ENCODE measurements at places on chromosomes 4 and X. TPM values are rescaled to one million over a fixed set of nuclear protein-coding genes. Genes with fewer than 3 reads are reported as not detected.

DNA sequence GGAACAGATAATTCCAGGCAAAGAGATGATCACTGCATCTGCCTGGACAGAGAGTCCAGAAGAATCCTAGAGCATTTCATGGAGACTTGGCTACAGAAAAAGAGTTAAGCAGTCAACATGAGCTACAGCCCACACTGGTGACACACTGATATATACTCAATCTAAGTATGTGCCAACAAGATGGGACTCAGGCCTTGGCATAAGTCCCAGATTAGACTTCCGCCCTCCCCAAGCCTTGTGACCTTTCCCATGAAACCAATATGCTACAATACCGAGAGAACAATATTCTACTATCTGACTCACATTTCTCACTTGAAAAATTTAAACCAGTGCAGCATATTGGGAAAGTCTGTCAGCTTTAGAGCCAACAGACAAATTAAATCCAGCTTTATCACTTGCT lies 65.7 kb upstream of the SLITRK2 start:
- DNase-seq: no peak

GRCh38 chrX:2263203-2263602 lies 237.6 kb downstream of the DHRSX start:
- no peak for DNase-seq

GRCh38 chrX:44484607-44485146 lies 58.0 kb downstream of the FUNDC1 start:
- peak; percentile 32 for DNase-seq

- no peak for DNase-seq
Measured at GRCh38 chr4:13240066-13240465, 244.1 kb downstream of the RAB28 start.

DNA sequence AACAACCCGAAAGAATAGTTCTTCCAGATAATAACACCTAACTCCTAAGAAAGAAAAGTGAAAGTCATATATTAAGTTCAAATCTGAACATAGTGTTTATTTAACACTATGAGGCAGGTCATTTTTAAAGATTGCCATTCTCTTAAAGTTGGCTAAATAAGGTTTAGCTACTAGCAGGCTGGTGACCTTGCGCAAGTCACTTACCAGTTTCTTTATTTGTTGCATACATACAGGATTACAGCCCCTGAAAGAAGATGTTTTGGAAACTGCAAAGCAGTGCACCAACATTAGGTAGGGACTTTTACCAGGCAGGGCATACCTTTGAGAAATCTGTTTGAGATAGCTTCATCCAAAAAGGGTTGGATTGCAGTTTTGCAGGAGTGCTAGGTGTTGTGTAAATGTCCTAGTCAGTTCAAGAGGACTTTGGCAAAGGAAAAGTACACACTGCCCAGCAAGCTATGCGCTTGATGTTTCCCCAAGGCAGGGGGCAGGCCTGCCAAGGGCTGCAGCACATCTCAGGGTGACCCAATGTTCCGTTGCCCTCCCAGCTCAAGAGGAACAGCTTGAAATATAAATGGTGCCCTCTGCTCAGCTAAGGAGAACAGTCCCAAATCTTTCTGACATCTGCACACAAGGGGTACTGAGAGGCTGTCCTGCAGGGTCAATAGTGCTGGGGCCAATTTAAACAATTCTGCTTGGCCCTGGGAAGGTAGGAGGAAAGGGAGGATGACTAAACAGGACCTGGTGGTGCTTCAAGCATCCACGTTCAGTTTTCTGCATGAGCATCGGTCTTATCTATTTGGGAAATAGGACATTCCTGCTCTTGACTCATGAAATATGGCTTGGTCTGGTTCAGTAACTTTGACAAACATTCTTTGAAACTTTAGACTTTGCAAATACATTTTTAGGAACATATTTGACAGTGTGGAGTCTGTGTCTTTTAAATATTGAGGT lies 130.8 kb downstream of the COL4A6 start:
- no peak for DNase-seq

GRCh38 chr4:83224502-83225197 lies 59.9 kb downstream of the COQ2 start:
- DNase-seq: no peak

ARSJ gene
- 0.95 TPM for polyA plus RNA-seq

Data from liver (tissue), 10 donors.